ENCODE measurements at places on chromosomes 16 and 17. TPM values are rescaled to one million over a fixed set of nuclear protein-coding genes. Genes with fewer than 3 reads are reported as not detected.

The MYH11 gene
- total RNA-seq: 39.1 TPM

The CCR7 gene
- 0.95 TPM for total RNA-seq

The STH gene
- total RNA-seq: not detected

- DNase-seq: no peak
Measured at GRCh38 chr17:17792037-17792550, 44.7 kb downstream of the SREBF1 start.

DNA sequence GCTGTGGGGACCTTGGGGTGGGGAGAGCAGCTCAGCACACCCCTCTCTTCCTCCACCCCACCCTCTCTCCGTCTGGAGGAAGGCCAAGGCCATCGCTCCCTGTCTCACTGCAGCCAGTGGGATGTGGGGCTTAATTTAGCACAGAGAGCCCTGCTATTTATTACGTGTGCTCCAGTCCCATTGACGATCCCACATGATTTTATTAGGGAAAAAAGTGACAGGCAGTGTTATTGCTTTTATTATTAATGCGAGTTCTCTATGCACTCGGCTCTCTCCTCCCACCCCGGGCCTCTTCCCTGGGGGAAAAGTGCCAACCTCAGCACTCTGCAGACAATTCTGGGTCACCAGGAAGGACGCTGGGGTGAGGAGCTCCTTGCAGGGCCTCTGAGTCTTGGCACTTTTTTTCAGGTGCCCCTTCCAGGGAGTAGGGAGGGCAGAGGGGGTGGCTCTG is 57.3 kb downstream of the MGAT5B start:
- DNase-seq: no peak

GRCh38 chr16:87581857-87582215 is 20.5 kb upstream of the JPH3 start:
- DNase-seq: peak; percentile 32

DNA sequence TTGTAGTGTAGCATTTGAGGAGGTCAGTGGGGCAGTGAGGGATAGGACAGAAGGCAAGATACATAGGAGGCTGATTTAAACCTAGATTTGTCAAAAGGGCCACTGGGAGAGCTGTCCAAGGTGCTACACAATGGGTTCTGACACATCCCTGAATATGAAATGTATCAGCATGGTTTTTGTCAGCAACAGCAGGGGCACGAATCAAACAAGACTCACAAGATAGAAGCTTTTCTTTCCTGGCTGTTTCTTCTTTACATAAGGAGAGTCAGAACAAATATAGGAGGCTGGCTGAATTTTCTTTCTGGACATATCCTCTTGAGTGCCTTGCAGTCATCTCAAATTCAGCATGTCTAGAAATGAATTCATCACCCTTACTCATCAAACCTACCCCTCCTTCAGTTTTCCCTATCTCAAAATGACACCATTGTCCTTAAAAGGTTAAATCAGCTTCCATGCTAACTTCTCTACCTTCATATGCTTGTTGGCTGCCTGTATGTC is 130.5 kb downstream of the NPIPB5 start:
- no peak for DNase-seq

DNA sequence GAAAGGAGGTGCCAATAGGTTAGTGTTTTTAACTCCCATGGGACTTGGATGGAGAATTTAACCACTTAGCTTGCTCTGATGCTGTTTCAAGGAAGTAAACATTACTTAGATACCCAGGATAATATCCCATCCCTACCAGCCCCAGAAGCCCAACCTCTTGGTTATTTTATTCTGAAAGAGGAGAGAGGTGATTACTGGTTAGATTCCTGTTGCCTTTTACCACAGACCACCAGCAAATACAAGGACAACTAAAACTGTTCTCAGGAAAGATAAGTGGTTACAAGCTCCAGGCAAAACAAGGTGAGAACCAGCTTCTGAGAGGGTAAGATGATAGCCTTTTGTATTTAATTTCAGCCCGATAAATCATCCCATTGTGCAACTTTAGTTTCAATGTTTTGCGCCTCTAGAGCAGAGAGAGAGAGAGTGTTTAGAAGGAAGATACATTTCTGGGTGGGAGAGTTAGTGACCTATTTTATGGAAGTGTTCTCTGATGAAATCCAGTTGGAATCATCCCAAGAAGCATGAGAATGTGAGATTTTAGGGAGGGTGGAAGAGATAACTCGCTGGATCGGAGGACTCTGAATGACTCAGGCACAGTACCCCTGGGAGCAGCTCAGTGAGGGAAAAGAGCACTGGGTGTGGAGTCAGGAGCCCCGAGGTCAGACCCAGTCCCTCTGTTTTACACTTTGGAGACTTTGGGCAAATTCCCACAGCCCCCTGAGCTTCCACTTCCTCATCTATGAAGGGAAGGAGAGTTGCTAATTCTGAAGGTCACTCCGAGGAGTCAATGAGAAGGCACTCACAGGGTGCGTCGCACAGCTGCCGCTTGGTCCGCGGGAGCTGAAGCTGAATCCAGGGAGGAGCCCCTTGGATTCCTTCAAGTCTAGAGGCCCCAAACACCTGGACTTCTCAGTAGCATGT is 12.1 kb downstream of the GLP2R start:
- DNase-seq: peak; percentile 38
